ENCODE measurements at places on chromosomes 5 and 9.

GRCh38 chr5:97745817-97746216 is 562.8 kb upstream of the RIOK2 start:
- no peak for DNase-seq

DNA sequence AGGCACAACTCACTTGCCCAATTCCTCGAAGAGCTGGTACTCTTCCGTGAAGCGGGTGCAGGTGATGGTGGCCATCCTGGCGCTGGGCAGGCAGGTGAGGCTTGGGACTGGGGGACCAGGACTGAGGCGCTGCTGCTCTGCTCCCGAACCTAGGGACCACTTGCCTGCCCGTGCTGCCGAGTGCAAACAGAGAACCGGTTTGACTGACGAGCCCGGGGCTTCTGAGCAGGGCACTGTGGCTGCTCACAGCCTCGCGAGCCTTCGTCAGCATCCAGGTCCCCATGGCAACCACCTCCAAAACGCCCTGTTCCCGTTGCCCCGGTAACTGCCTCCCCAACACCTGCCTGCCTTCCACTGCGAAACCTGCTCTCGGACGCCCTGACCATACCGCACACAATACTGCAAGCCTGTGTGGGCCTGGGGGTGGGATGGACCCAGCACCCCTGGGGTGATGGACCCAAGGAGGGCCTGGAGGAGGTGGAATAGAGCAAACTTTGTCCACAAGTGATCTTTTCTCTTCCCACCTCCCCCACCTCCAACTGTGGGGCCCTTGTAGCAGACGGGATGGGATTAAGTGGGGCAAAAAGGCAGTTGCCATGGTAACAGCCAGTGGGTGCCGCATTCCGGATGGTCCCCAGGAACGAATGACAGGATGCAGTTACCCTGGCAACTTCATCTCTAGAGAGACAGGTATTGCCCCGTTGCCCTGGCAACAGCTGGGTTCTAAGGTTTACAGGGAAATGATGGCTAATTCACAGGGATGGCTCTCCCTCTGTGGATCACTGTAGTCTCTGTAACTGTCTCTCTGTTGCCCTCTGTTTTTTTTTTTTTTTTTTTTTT is at the start of gene CAMK2A:
Gene CAMK2A (minus strand): TSS at position 223 of the 840 bp plus-strand sequence. CDS start 148 bp downstream, at position 75.
- DNase-seq, result no peak

- no peak for DNase-seq
These were observed 107.2 kb upstream of the CKMT2 start for GRCh38 chr5:81125959-81126358.

DNA sequence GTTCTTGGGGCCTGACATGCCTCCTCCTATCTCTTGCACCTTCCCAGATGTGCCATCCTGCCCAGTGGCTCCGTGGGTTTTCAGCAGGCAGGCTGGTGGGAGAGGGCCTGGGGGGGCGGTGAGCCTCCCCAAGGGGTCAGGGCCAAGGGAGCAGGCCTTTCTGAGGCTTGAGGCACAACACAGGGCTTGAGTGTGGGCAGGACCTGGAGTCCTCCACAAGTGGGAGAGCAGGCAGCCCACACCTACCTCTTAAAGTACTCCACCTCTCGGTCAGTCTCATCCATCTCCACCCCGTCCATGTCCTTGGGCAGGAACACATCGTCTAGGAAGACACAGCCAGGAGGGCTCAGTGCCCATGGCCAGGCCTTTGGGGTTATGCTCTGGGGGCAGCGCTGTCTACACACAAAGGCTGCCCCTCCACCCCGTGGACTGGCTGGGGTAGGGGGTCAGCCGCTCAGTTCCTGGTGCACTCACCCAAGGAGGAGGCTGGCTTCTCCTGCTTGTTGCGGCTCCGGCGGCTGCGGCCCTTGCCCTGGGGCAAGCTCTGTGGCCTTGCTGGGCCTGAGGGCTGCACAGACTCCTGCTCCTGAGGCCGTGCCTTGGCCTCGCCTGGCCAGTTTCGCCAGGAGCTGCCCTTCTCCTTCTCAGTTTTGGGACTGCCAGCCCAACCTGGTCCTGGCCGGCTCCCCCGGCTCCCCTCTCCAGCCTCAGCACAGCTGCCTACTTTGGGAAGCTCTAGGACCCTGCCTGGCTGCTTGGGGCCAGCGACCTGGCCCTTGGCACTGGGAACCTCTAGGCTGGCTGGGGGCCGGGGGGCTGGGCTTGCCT is 7.2 kb upstream of the DDX41 start:
- no peak for DNase-seq

- no peak for DNase-seq
These were observed 94.4 kb upstream of the IL6ST start for GRCh38 chr5:56088967-56089829.

DNA sequence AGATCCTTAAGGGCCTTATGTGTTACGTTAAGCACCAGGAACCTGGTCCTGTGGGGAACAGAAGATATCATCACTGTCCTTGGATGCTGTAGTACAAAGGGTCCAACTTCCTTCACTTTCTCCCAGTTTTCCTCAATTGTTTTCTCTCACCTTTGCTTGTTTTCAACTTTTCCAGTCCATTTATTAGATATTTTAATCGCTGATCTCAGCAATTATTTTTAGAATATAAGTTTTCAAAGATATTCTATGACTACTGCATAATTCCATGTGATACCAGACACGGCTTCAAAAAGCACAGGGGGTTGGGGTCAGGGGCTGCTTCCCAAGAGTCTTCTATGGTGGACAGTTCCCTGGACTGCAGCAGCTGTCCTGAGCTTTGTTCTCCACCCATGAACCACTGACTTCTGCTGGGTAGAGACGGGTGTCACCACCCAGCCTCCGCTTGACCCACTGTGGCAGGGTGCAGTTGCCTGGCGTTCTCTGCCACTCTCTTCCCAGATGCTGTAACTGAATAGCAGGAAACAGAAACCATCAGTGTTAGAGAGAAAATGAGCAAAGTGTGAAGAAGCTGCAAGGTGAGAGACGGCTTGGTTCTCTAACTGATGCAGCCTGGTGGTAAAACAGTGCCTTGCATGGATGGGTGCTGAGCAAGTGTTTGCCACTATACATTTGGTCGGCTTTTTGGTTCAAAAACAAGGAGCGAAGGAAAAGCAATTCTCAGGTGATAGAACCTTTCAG is 383.0 kb downstream of the RAB3C start:
- DNase-seq, result no peak

- DNase-seq, result no peak
These were observed 19.5 kb downstream of the ERAP1 start for GRCh38 chr5:96788112-96788749.

- DNase-seq, result no peak
These were observed 6.9 kb upstream of the EGR1 start for GRCh38 chr5:138458384-138458783.
